ENCODE measurements at places on chromosomes 4 and X. TPM values are rescaled to one million over a fixed set of nuclear protein-coding genes. Genes with fewer than 3 reads are reported as not detected.

Gene SAT1
- total RNA-seq: 45.6 TPM

Gene ZDHHC9
- 5.0 TPM for total RNA-seq

Gene PAGE5
- not detected for total RNA-seq

Gene RAB40AL
- total RNA-seq: 0.45 TPM

Gene AFF2
- total RNA-seq: 5.4 TPM

Gene CLIC2
- total RNA-seq: 0.52 TPM

Gene ZNF185
- total RNA-seq: 0.59 TPM

Gene NCAPG
- 64.0 TPM for total RNA-seq

Gene ENPEP
- total RNA-seq: 0.30 TPM

Gene SLC49A3
- 0.16 TPM for total RNA-seq

Gene PDGFC
- total RNA-seq: not detected

Gene NAP1L3
- total RNA-seq: 0.68 TPM

Gene MAGEB18
- not detected for total RNA-seq

Gene TREX2
- 2.3 TPM for total RNA-seq
